Psoas muscle (tissue), 8 donors: ENCODE measurements at places on chromosomes 7 and 10. TPM values are rescaled to one million over a fixed set of nuclear protein-coding genes. Genes with fewer than 3 reads are reported as not detected.

- no peak for DNase-seq
Measured at GRCh38 chr10:112532189-112532588, 85.2 kb downstream of the VTI1A start.

GRCh38 chr10:86553639-86554038 lies 32.0 kb upstream of the WAPL start:
- DNase-seq, result no peak

DNA sequence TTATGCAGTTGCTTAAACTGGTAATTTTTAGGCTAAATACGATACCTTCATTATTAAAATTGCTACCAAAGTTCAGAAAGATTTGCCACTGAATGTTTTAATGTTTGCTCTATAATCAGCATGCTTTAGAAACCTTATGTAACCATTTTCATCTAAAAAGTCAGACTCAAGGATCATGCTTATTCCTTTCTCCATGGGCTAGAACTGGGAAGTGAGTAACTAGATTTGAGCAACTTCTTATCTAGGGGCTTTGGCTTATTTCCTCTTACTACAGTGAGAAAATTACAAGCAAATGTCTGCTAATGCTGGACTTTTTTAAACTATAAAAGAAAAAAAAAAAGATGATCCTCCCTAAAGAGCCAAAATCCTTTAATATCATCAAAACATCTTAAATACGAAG lies 215.9 kb downstream of the CRPPA start:
- DNase-seq, result no peak

GRCh38 chr10:113455947-113456346 lies 96.9 kb upstream of the HABP2 start:
- DNase-seq, result no peak

Gene MKRN1
- 58.3 TPM for total RNA-seq

Gene MMD2
- total RNA-seq, result not detected
